ENCODE measurements at places on chromosomes 5 and 9. TPM values are rescaled to one million over a fixed set of nuclear protein-coding genes. Genes with fewer than 3 reads are reported as not detected.

The GABRG2 gene
- 0.64 TPM for polyA plus RNA-seq

The MEF2C gene
- 0.46 TPM for polyA plus RNA-seq

The HRH2 gene
- polyA plus RNA-seq: 2.6 TPM

The FAM53C gene
- polyA plus RNA-seq: 18.6 TPM

The HMCN2 gene
- not detected for polyA plus RNA-seq

The MARVELD2 gene
- 1.4 TPM for polyA plus RNA-seq

The SPINK7 gene
- polyA plus RNA-seq: not detected

The BRD8 gene
- 37.7 TPM for polyA plus RNA-seq

The CYLC2 gene
- polyA plus RNA-seq: not detected

The ELOVL7 gene
- not detected for polyA plus RNA-seq

The CCDC171 gene
- 0.80 TPM for polyA plus RNA-seq

The DOLPP1 gene
- 7.9 TPM for polyA plus RNA-seq

The PCDHB8 gene
- polyA plus RNA-seq: not detected

- no peak for DNase-seq
Observed at GRCh38 chr9:21828853-21829410, 26.5 kb downstream of the MTAP start.

GRCh38 chr9:137023583-137023991, 4.5 kb downstream of the ABCA2 start:
- DNase-seq: no peak

- DNase-seq: no peak
Observed at GRCh38 chr5:32202394-32202793, 28.3 kb upstream of the GOLPH3 start.

DNA sequence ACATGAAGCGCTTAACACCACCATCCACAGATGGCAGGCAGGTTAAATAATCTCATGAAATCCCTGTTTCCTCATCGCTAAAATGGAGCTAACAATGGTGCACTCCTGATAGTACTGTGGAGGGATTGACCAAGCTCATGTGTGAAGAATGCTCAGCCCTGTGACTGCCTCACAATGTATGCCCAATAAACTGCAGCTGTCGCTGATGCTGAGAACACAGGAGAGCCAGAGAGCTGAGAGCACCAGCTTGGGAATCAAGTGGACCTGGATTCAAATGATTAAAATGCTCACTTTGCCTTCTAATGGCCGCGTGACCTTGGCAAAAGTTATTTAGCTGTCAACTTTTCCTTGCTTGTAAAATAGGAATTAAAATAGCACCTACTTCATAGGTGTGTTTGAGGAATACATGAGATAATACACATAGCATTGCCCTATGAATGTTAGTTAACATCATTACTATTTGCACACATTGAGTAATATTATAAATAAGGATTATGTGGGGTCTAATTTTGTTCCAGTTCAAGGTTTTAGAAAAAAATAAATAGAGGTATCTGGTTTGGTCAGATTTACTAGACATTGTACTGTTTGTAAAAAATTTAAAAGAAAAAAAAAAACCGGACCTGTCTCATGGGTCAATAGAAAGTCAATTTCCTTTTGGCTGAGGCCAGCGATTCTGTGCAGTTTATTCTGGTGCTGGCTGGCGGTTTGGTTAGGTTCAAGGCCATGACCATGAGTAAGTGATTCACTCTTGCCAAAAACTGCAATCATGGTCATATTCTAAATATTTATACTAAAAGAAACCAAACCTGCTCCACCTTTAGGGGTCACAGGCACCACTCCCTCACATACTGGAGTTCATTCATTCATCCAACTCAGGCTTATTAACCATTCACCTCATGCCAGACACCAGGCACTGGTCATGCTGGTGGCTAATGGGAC, 101.3 kb downstream of the SH3TC2 start:
- no peak for DNase-seq

- no peak for DNase-seq
Observed at GRCh38 chr9:114202396-114202795, 47.1 kb downstream of the COL27A1 start.

- DNase-seq: no peak
Observed at GRCh38 chr9:76999261-76999660, 20.2 kb upstream of the FOXB2 start.

- no peak for DNase-seq
Observed at GRCh38 chr5:128469912-128470311, 68.1 kb downstream of the FBN2 start.

DNA sequence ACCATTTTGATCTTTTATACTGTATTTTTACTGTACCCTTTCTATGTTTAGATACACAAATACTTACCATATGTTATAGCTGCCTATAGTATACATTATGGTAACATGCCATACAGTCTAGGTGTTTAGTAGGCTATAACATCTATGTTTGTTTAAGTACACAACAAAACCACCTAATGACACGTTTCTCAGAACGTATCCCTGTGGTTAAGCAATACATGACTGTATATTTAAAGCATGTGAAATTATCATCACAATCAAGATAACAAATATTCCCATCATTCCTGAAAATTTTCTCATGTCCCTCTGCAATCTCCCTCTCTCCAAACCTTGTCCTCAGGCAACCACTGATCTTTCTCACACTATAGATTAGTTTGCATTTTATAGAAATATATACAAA, 66.4 kb upstream of the SUSD1 start:
- no peak for DNase-seq

DNA sequence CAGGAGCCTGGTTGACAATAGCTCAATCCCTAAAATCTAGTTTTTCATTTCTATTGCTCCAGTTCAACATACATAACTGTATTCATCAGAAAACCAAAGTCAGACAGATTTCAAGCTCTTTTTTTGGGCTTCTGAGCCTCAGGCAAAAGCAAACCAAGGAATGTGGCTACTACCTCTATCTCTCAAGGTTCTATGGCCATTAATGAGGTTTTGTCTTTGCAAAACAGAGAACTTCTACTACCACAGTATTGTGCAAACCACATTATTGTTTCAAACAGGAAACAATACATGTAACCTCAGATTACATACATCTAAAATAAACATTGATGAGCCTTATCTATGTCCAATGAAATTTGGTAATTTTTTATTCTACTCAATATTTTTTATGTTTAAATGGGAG, 35.5 kb upstream of the FTMT start:
- DNase-seq: no peak

DNA sequence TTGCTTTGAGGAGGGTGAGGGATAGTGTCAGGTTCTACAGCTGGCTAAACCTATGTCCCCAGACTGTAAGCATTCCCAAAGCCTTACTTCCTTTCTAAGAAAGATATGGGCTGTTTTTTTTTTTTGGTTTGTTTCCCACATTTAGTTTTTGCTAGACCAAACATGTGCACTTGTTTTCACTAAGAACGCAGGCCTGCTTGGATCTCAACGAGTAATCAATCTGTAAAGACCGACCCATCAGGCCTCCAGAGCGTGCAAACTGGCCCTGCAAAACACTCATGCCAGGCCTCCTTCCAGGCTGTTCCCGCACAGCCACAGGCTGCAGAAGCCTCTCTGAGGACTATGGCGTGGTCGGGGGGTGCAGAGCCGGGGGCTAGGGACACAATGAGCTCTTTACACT, 304.8 kb upstream of the PANK3 start:
- DNase-seq: no peak

- DNase-seq: no peak
Observed at GRCh38 chr5:72604111-72604797, 97.0 kb upstream of the ZNF366 start.

GRCh38 chr5:92687821-92688722, 892.9 kb downstream of the NR2F1-AS1 start:
- no peak for DNase-seq

- no peak for DNase-seq
Observed at GRCh38 chr9:111661802-111662521, 557 bp downstream of the GNG10 start.

- DNase-seq: no peak
Observed at GRCh38 chr5:7842531-7842930, 8.4 kb downstream of the CFAP90 start.

GRCh38 chr5:25744908-25745307, 1100.1 kb upstream of the CDH10 start:
- DNase-seq: no peak

- no peak for DNase-seq
Observed at GRCh38 chr9:112028242-112029221, 131.9 kb downstream of the UGCG start.

GRCh38 chr5:171306166-171306565, 2.9 kb upstream of the TLX3 start:
- no peak for DNase-seq

DNA sequence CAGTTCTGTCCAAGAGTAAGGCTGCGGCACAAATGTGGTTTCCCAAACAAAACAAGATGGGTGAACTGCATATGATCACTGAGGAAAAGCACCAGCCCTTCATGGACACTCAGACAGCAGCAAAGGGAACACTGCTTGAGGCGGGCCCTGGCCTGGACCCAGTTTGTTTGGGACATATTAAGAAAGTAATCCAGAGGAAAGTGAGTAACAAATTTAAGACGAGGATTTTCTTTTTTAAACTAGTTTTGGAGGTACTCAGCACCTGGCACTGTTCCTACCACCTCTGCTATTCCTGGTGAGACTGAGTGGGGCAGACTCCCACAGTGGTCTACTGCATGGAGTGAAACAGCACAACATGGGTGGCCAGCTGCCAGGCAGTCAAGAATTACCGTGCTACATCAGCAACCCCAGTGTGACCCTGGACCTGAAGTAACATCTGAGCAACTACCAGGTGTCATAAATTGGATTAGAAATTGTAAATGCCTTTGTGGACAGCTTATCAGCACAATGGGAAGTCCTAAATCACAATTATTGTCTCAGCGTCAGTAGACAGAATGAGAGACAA, 28.5 kb downstream of the P4HA2 start:
- no peak for DNase-seq

GRCh38 chr5:154419236-154419635, 26.6 kb upstream of the SAP30L start:
- DNase-seq: no peak

DNA sequence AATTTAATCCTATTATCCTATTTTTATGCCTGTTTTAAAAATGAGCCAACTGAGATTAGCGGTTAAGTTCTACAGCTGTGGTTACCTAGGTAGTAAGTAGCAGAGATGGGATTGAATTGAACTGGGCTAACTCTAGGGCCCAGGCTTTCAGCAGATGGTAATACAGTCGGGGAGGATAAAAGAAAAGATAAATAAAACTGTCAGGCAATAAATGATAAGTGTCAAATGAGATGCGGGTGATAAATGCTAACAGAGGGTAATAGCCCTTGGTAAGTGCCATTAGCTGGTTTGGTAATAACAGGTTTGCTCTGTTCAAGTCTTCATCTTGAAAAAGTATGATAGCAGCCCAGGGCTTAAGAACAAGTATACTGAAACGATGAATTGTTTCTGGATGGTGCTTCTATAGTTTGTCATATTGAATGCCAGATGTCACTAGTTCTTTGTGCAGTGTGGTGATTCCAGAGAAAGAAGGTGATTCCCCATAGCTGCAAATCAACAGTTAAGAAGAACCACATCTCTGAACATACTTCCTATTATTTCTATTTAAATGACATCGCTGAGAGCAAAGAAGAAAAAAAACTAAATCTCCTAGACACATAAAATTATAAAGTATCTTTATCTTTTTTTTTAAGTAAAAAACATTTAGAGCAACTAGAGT, 360.8 kb upstream of the PANK3 start:
- no peak for DNase-seq

DNA sequence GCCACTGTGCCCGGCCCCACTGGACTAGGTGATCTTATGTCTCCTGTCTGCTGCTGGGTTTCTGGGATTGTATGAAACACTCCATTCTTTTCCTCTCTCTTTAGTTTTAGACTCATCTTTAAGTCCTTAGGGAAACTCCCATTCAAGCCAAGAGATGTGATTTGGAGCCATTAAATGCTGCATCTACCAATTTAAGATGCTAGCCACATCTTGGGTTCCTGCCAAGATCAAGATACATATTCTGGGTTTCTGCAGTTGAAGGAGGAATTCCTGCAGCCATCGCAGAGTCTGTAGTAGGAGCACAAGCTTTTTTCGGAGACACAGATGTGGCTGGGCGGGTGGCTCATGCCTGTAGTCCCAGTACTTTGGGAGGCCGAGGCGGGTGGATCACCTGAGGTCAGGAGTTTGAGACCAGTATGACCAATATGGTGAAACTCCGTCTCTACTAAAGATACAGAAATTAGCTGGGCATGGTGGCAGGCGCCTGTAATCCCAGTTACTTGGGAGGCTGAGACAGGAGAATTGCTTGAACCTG, 23.2 kb downstream of the STXBP1 start:
- DNase-seq: no peak

DNA sequence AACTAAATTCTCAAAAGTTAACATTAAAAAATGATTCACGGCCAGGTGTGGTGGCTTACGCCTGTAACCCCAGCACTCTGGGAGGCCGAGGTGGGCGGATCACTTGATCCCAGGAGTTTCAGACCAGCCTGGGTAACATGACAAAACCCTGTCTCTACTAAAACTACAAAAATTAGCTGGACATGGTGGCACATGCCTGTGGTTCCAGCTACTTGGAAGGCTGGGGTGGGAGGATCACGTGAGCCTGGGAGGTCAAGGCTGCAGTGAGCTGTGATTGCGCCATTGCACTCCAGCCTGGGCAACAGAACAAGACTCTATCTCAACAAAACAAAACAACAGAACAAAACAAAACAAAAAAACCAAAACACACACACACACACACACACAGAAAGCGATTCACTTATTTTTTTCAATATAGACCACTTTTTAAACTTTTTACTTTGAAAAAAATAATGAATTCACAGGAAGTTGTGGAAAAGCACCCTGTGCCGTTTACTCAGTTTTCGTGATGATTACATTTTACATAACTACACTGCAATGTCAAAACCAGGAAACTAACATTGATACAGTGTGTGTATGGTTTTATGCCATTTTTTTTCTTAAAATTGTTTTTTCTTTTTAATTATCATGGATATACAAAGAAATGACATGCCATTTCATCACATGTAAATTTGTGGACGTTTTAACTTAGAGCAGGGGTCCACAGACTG, 73.7 kb downstream of the TENT4A start:
- no peak for DNase-seq

- no peak for DNase-seq
Observed at GRCh38 chr5:132737982-132738681, 786 bp upstream of the KIF3A start.

DNA sequence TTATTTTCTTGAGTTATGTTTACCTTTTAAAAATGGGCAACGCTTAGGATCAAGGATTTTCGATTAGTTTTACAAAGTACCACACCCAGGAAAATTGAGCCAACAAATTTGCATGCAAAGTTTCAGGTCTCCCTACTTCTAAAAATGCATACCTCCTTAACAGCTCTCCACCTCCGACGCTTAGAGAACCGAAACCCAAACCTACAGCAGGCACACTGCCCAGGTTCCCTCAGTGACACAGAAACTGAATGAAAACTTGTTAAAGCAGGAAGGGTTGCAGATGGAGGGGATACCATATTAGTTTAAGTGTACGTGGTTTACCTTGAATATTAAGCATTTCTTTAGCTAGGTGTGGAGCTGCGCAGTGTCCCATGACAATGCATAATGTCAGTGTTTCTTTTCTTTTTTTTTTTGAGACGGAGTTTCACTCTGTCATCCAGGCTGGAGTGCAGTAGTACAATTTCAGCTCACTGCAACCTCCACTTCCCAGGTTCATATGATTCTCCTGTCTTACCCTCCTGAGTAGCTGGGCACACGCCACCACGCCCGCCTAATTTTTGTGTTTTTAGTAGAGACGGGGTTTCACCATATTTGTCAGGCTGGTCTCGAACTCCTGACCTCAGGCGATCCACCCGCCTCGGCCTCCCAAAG, 1.6 kb upstream of the SUB1 start:
- DNase-seq: no peak

All from naive thymus-derived CD8-positive, alpha-beta T cell (primary cell).